ENCODE measurements at places on chromosomes 7 and 10. TPM values are rescaled to one million over a fixed set of nuclear protein-coding genes. Genes with fewer than 3 reads are reported as not detected.

DNA sequence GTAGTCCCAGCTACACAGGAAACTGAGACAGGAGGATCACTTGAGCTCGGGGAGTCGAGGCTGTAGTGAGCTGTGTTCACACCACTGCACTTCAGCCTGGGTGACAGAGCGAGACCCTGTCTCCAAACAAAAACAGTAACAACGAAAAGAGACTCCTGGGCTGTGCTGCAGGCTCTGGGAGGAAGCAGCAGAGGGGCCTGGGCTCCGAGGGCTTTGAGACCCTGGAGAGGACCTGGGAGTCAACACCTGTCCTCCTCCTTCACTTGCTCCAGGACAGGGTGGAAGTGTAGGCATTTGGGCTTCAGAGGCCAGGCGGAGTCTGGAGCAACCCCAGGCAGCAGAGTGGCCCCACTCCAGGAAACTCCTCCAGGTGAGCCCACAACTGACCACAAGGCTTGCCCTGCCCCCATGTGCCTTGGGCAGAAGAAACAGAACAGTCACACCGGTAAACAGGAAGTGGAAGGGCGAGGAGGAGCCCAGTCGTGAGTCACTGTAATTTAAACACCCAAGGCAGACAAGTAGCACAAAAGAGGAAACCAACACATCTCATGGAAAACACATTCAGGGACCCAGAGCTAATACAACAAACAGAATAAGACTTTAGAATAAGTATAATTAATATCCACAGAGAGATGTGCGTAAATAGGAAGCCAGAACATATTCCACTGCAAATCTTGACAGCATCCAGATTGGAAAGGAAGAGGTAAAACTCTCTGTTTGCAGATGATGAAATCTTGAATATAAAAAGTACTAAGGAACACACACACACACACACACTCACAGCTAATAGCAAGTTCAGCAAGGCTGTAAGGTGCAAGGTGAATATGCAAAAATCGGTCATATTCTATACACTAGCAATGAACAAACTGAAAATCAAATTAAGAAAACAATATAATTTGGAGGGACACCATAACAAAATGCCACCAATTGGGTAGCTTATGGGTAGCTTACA lies 20.5 kb upstream of the RASGEF1A start:
- no peak for DNase-seq

GRCh38 chr7:95646350-95646749 lies 50.0 kb upstream of the PDK4 start:
- DNase-seq, result no peak

DNA sequence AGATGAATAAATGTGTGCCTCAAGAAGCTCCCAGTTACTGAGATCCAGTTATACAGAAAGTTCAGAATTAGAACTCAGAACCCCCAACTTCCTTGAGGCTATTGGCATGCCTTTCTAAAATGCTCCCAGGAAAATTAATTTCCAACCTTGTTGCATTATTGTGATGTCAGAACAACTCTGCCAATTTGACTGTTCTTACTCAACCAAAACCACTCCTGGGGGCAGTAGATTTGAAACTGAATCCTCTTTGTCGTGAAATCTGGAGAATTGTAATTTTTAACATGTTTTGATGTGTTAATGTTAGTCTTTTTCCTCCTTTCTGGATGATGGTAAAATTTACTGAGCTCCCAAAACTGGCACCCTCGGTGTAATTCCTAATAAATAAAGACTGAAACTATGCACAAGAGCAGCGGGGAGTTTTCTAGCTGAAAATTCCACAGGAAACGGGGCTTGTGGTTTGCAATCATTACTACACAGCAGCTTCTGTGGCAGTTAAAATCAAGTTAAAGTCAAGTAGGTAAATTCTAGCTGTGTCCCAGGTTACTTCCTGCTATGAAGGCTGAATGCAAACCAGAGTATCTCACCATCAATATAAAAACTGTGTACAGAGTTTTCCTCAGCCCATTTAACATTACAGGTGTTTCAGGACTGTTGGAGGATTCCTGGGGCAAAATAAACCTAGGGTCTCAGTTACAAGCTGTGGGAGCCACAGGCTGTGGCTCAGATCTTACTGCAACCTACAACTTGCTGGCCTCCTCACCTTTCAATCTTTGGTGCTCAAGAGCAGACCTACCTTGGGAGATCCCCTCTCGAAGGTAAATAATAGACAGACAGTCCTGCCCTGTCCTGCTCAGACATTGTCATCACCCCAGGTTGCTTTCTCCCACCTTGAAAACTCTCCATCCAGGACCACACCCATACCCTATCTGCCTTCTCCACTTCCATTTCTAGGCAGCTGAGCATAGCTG lies 156.3 kb upstream of the KMT2E start:
- DNase-seq, result no peak

- DNase-seq, result no peak
Observed at GRCh38 chr7:54419209-54419608, 123.0 kb upstream of the VSTM2A start.

CACNB2 gene
- total RNA-seq, result not detected

SORBS1 gene
- 112 TPM for total RNA-seq

DNA sequence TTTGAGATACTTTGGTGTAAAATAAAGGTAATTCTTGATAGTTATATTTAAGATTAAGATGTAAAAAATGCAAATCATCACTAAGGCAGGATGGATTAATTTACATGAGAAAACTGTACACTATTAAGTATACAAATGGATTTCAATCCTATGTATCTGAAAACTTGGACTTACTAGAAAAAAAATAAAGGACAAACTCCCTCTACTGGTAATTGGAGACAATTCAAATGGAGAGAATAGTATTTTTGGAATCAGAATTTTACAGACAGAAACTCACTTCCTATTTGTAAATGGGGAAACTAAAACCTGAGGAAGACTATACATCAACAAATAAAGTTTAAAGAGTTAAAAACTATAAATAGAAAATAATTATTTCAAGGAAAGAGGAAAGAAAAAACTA lies 62.6 kb downstream of the CUL2 start:
- DNase-seq, result peak; percentile 39

GRCh38 chr7:115047958-115048720 lies 126.2 kb downstream of the MDFIC start:
- no peak for DNase-seq

Data from myocyte (in vitro differentiated cells).